CD8-positive, alpha-beta memory T cell (primary cell): ENCODE measurements at places on chromosomes 16 and 17. TPM values are rescaled to one million over a fixed set of nuclear protein-coding genes. Genes with fewer than 3 reads are reported as not detected.

DNA sequence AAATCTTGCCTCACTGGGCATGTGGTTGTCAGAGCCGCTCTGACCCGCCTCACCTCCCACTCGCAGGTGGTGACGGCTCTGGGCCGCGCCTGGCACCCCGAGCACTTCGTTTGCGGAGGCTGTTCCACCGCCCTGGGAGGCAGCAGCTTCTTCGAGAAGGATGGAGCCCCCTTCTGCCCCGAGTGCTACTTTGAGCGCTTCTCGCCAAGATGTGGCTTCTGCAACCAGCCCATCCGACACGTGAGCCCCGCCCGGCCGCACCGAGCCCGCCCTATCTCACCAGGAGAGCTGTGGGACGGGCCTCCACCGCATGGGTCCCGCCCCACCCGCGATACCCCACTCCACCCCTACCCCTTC is 4.0 kb downstream of the TGFB1I1 start:
- peaks cover 13% of the 10 kb centered on the region for H3K27me3 ChIP-seq
- peak overlapping the region; percentile 70 for H3K4me3 ChIP-seq
- DNase-seq: no peak
- no peak overlapping the region for H3K27ac ChIP-seq
- H3K4me1 ChIP-seq: peaks cover 8% of the 10 kb centered on the region

DNA sequence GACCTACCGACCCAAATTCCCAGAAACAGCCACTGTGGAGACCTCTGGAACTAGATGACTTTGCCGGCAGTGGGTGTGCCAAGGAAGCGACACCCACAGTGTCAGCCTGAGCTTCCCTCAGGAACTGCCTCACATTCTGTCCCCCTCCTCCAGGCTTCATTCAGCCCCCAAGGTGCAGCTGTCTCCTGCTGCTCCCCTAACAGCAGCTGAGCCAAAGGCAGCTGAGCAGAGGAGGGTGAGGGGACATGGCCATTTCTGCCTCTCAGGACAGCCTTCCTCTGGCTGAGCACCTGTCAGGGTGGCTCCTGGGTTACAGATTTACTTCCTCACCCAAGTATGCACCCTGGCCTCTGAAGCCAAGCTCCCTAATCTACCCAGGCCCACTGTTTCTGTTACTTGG is 22.1 kb upstream of the MTMR4 start:
- H3K36me3 ChIP-seq: no peaks in the 10 kb centered on the region
- no peak overlapping the region for H3K4me3 ChIP-seq
- no peak overlapping the region for H3K27ac ChIP-seq

DNA sequence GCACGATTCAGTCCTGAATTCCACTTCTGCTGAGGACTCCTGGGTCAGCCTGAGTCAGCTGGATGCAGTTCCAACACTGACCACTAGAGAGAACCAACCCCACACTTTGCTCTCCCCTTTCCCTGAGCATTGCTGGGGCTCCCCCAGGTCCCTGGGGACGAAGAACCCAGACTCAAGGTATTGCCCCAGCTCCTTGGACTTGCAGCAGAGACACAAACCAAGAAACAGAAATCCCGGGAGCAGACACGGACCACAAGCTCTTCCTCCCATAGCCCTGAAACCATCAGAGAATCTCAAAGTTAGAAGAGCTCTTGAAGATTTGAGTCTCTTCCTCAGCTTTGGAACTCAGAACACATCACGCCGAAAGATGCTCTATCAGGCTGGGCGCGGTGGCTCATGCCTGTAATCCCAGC is 678 bp upstream of the GH1 start:
- DNase-seq: peak; percentile 71
- H3K4me1 ChIP-seq: peaks cover 8% of the 10 kb centered on the region
- H3K27ac ChIP-seq: no peak overlapping the region
- H3K4me3 ChIP-seq: no peak overlapping the region
- no peaks in the 10 kb centered on the region for H3K27me3 ChIP-seq

GRCh38 chr17:50363217-50364060 is 9.5 kb downstream of the MRPL27 start:
- H3K4me3 ChIP-seq: no peak overlapping the region
- H3K36me3 ChIP-seq: peaks cover 28% of the 10 kb centered on the region
- H3K27me3 ChIP-seq: no peaks in the 10 kb centered on the region
- peaks cover 5% of the 10 kb centered on the region for H3K4me1 ChIP-seq

DNA sequence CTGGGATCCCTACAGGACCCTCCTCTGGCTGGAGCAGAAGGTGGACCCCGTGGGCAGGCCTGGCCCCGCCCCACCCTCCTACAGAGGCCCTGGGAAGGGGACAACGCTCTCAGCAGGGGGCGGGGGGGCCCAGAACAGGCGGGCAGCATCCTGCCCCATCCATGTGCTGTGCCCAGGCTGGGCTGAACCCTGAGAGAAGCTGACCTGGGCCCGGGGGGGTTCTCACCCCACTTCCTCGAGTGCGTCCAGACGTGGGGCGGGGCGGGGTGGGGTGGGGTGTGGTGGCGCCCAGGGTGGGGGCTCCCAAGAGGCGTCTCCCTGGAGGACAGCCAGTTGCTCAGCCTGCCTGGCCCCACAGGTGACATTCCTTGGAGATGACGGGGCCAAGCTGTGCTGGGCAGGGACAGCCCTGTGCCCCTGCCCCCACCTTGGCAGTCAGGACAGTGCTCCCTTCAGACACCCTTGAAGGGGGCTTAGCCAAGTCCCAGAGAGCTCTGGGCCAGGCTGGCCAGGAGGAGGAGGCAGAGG is 390 bp upstream of the UNC13D start:
- no peaks in the 10 kb centered on the region for H3K27me3 ChIP-seq
- no peak for DNase-seq
- H3K4me3 ChIP-seq: peak overlapping the region; percentile 91
- H3K36me3 ChIP-seq: peaks cover 38% of the 10 kb centered on the region

DNA sequence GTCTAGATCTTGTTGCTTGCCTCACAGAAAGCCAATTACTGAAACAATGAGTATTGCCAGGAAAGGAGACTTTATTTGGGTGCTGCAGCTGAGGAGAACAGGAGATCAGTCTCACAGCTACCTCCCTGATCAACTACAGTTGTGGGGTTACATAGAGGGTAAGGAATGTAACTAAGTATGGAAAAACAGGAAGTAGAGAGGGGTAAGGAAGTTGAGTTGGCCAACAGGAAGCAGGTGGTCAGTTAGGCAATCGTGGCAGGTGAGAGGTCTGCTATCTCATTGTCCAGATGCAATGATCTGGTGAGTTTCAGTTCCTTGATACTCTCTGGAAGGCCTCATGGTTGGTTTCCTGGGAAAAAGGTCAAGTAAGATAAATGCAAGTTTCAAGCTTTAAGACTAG is 333.1 kb upstream of the GOT2 start:
- no peaks in the 10 kb centered on the region for H3K27me3 ChIP-seq
- DNase-seq: no peak
- H3K27ac ChIP-seq: no peak overlapping the region
- H3K36me3 ChIP-seq: no peaks in the 10 kb centered on the region
- no peaks in the 10 kb centered on the region for H3K4me1 ChIP-seq
- no peak overlapping the region for H3K4me3 ChIP-seq

- H3K4me3 ChIP-seq: no peak overlapping the region
- H3K4me1 ChIP-seq: no peaks in the 10 kb centered on the region
- no peak for DNase-seq
- no peaks in the 10 kb centered on the region for H3K27me3 ChIP-seq
- H3K27ac ChIP-seq: no peak overlapping the region
Measured at GRCh38 chr16:73047221-73047535, 750 bp downstream of the ZFHX3 start.

- H3K4me1 ChIP-seq: peaks cover 54% of the 10 kb centered on the region
- no peak for DNase-seq
- H3K36me3 ChIP-seq: no peaks in the 10 kb centered on the region
- H3K27ac ChIP-seq: peak overlapping the region; percentile 98
Measured at GRCh38 chr17:7838090-7839075, 4.4 kb downstream of the KDM6B start.

The CXCL16 gene
- total RNA-seq: 2.8 TPM

The ZCCHC14 gene
- total RNA-seq: 6.1 TPM

The QRICH2 gene
- 2.5 TPM for total RNA-seq

The CES5A gene
- total RNA-seq: not detected

The FBXO31 gene
- total RNA-seq: 35.6 TPM

The STAT5B gene
- 124 TPM for total RNA-seq
